ENCODE measurements at places on chromosomes 1 and 21. TPM values are rescaled to one million over a fixed set of nuclear protein-coding genes. Genes with fewer than 3 reads are reported as not detected.

Gene SPATA6
- polyA plus RNA-seq, result 32.1 TPM

Gene NCAM2
- polyA plus RNA-seq, result 5.3 TPM

Gene HMCN1
- 53.3 TPM for polyA plus RNA-seq

Gene CELSR2
- polyA plus RNA-seq, result 18.0 TPM

Gene INSRR
- polyA plus RNA-seq, result 0.03 TPM

- no peak for DNase-seq
Observed at GRCh38 chr1:185207170-185207569, 50.2 kb downstream of the SWT1 start.

DNA sequence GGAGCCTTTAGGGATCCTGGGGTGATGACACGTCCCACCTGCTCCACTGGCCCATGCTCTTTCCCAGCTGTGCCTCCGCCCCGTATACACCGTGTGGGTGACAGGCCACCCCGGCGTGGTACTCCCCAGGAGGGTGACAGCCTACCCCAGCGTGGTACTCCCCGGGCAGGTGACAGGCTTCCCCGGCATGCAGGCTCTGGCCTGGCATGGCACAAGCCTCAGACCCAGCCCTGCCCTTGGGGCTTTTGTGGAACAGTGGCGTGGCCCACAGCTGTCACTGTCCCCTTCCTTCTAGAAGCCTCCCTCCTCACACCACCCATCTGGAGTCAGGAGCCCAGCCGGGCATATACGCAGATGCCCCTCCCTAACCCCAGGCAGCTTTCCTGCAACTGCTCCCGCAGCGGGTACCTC is 4.7 kb upstream of the PFKL start:
- DNase-seq, result no peak

DNA sequence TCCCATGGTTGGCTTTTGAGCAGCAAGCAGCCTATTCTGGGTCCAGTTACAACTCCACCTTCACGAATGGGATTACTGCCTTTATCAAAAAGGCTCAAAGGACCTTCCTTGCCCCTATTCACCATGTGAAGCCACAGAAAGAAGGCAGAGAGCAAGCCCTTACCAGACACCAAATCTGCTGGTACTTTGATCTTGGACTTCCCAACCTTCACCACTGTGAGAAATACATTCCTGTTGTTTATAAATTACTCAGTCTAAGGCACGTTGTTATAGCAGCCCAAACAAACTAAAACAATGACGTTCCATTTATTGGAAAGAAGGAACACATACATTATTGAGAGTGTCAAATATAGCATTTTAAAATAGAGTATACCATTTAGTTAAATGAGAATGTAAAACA is 1557.9 kb downstream of the PLA2G4A start:
- no peak for DNase-seq
